Caki2 (cell line): ENCODE measurements at places on chromosomes 12 and 14.

- peak; percentile 2 for DNase-seq
Observed at GRCh38 chr14:36905272-36905888, 243.7 kb downstream of the PAX9 start.

GRCh38 chr12:109600481-109600880 lies 26.9 kb downstream of the MVK start:
- no peak for DNase-seq

DNA sequence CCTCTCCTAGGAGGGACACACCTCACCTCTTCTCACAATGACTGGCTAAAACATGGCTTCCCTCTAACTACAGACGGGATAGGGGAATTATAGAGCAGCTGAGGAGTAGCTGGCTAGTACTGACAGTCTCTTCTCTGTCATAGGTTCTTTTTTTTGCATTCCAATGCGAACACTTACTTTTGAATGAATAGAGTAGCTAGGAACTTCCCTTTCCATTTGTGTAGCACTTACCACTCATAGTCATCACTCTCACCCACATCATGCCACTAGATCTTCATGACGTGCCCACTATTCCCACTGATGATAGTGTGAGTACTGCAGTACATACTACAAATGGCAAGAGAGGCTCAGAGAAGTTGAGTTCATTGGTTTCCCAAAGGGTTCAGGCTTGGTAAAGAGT lies 143.9 kb upstream of the HIF1A start:
- no peak for DNase-seq

DNA sequence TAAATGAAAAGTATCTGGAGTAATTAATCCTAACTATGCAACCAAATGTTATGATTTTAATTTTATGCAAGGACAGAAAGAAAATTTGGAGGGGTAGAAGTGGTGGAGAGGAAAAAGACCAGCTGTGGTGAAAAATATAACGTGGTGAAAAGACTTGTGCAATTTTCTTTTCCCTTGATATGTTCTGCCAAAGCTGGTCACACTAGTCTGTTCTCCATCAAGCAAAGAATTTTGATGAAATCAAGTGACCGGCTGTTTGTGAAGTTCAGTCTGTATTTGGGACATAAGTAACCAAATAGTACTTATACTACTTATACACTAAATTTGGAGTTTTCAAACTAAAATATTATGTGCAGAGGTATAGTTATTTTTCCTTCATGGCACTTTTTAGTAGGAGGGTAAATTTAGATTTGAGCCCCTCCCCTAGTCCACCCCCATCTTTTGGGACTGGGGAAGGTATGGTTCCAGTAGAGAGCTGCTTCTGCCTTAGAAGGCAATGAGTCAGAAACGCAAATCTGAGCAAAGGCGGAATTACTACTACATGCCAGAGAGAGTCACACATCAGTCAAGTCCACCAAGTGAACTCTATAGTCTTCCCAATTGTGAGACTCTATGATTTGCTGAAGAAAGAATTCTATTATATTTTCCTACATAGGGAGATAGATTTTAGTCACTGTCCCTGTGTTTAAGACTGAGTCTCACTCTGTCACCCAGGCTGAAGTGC lies 229.7 kb downstream of the SLC25A21 start:
- DNase-seq = no peak

- no peak for DNase-seq
Observed at GRCh38 chr12:13474381-13474780, 277.9 kb downstream of the EMP1 start.

GRCh38 chr14:21068521-21069387 lies 1.4 kb upstream of the ARHGEF40 start:
- DNase-seq = no peak

DNA sequence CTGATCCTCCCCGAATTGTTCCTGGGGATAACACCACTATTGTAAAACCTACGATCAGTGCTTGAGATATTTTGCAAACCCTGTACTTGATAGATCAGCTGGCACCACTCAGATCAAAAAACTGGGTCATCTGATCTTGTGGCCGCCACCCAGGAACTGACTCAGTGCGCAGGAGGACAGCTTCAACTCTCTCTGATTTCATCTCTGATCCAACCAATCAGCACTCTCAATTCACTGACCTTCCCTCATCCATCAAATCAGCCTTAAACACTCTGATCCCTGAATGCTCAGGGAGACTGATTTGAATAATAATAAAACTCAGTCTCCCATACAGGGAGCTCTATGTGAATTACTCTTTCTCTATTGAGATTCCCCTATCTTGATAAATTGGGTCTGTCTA lies 4.2 kb upstream of the XPOT start:
- DNase-seq = peak; percentile 85

GRCh38 chr12:70646850-70647249 lies 9.6 kb upstream of the PTPRB start:
- DNase-seq = no peak

- no peak for DNase-seq
Observed at GRCh38 chr12:117091758-117092510, 7.3 kb downstream of the TESC start.

GRCh38 chr12:106915635-106916026 lies 40.1 kb upstream of the TMEM263 start:
- no peak for DNase-seq

- peak; percentile 32 for DNase-seq
Observed at GRCh38 chr14:70027785-70028428, 148.7 kb downstream of the SMOC1 start.

DNA sequence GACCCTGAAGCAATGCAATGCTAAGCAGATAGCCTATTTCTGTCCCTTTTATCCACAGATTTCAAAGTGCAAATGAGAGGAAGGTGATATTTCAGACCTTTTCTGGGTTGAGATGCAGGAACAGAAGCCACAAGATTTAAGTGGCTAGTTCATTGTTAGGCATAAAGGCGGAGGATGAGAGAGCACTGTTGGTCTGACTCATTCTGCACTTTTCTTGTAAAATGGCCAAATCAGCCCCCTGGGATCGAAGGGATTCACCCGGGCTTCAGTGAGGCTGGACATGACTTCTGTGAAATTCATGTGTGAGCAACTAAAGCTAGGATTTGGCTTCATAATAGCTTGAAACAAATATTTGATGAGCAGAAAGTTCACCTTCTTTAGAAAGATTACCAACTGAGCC lies 101.9 kb upstream of the OVCH1 start:
- no peak for DNase-seq

- no peak for DNase-seq
Observed at GRCh38 chr14:57962325-57963035, 96.6 kb upstream of the SLC35F4 start.

DNA sequence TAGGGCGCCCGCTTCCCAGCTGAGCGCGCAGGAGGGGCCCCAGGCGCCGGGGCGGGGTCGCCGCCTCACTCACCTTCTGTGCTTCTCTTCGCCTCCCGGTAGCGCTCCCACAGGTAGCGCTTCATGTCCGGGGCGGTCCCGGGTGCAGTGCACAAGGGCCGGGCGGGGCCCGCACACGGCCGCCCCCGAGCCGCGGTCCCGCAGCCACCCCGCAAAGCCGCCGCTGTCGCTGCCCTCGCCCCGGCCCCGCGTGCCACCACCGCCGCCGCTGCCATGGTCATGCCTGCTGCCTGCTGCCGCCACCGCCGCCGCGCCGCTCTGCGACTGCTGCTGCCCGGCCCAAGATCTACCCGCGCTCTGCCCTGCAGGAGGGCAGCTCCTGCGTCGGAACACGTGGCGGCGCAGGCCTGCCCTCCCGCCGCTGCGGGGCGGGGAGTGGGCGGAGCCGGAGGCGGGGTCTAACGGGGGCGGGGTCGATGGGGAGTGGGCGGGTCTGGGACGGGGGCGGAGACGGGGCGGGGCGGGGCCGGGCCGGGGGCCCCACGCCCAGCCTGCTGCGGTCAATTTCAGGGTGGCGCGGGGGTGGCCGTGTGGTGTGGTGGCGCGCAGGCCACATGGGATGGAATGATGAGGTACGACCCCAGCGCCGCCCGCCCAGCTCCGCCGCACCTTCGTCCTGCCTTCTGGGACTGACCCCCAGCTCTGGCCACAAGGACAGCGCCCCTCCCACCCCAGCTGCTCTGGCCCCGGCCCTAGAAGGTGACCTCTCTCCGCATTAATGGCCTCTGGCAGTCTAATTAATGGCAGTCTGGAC lies at the start of gene NT5DC3:
TSS of gene NT5DC3 (minus strand) at position 359 of the 814 bp plus-strand sequence. CDS start at position 281, 78 bp downstream.
- DNase-seq = peak; percentile 56

- no peak for DNase-seq
Observed at GRCh38 chr14:79639613-79640012, 571.7 kb downstream of the DIO2 start.

GRCh38 chr12:117098361-117099217 lies 627 bp downstream of the TESC start:
- DNase-seq = no peak

DNA sequence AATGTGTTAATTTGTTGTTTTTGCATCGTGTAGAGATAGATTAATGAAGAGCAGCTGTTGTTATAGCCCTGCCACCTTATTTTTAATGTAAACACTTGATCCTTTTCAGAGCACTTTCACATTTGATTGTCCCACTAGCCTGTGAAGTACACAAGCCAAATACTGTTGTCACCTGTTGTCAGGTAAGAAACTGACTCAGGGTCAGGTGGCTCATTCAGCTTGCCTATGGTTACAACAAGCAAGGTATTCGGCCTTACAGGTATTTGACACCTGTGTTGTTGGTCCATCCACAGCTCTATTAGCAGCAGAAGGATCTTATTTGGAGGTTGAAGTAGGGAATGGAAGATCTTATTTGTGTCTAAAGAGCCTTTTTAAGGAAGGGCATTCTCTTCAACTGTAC lies 108.9 kb downstream of the GPR135 start:
- no peak for DNase-seq

- no peak for DNase-seq
Observed at GRCh38 chr14:80477388-80478160, 266.3 kb upstream of the DIO2 start.

DNA sequence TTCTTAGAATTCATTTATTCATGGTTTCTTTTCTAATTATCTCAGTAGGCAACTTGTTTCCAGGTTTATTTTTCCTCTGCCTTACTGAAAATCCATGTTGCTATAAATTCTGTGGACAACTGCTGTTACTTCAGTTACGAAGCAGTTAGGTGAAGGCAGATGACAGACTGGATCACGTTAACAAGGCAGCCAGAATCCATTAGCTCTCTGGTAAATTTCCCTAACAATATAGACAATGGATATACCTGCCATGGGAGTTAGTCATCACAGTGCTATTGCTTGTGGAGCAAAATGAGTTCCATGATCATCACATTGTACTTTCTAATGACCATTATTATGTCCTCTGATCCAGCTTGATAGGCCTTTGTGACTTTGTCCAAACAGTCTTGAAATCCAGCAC lies 291.5 kb downstream of the NELL2 start:
- no peak for DNase-seq

- no peak for DNase-seq
Observed at GRCh38 chr12:63934936-63935335, 90.4 kb downstream of the SRGAP1 start.

DNA sequence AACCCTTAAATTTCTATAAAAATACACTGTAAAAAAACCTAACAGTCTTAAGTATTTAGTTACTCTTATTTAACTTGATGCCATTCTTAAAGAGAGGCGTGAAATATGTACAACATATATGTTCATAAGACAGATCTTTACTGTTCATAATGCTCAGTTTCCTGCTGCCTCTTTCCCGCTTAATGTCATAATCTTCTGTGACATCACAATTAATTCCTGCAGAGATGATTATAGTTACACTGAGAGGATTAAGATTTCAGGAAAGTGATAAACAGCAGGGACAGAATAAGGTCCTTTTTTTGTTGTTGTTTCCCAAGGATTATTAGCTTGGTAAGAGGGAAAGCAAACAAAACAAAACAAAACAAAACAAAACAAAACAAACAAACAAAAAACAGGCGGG lies 801.4 kb downstream of the FLRT2 start:
- DNase-seq = no peak

GRCh38 chr14:71319666-71320065 lies 412.4 kb downstream of the PCNX1 start:
- no peak for DNase-seq

GRCh38 chr12:50546441-50547318 lies 41.9 kb downstream of the DIP2B start:
- no peak for DNase-seq

DNA sequence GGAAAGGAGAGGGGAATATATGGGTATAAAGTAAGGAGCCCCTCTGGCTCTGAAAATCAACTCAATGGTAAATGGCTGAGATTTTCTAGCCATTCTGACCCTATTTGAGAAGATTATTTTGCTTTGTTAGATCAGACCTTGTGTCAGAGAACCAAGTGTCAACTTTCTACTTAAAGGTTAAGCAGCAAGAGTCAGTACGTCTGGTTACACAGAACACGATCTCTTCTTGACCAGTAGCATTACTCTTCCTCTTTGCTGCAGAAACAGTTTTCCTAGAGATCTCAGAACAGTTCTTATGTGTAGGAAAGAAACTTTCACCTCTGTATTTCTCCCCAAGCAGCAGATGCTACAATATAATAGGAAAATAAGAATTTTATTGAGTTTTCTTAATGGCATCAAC lies 47.4 kb upstream of the BTG1 start:
- DNase-seq = no peak

DNA sequence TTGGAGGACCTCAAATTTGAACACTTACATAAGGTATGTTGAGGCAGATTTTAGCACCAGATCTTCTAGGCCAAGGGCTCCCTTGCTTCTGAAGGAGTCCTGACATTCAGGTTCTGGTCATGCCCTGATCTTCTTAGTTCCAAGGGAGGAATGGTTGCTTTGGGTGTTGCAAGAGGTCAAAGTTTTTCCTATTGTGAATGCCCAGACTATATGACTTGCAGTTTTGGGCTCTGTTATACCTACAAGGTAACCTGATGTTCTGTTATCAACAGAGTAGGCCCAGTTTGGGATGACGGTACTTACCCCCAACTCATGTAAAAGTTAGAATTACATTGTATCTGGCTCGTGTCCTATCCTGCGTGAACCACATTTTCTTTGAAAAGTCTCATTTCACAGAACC lies 69.1 kb upstream of the COCH start:
- no peak for DNase-seq

GRCh38 chr14:95199298-95199983 lies 42.1 kb upstream of the DICER1 start:
- no peak for DNase-seq

DNA sequence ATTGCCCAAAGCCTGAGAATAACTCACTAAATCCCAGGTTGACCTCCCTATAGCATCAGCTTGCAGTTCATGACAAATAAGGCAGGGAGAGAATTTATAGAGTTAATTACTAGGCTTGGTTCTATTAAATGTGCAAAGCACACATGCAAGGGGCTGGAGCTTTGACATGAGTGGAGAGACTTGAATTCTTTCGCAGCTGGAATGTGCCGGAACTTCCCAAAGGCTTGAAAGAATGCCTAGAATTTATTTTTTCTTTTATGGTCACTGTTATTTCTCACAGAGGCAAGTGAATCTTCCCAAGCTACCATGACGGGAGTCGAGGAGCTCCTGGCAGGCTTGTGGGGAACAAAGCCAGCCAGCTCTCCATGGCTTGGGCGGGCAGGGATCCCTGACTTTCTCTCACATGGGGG lies 95.5 kb upstream of the USP44 start:
- DNase-seq = no peak

- peak; percentile 100 for DNase-seq
Observed at GRCh38 chr14:64540208-64541202, at the start of gene HSPA2. Gene HSPA2, plus strand, starts transcription at chr14:64540741. Its CDS starts 109 bp downstream, at chr14:64540850.

GRCh38 chr12:107663277-107663676 lies 22.3 kb upstream of the PWP1 start:
- DNase-seq = no peak
